Non-pigmented ciliary epithelial cell (primary cell): ENCODE measurements at places on chromosomes 11 and 22.
A peak's percentile ranks its signal among the peaks of the same experiment; 100 is the strongest.

- DNase-seq: no peak
Measured at GRCh38 chr11:23315286-23315685, 455.0 kb upstream of the CCDC179 start.

GRCh38 chr11:102874852-102875251, at the start of gene MMP12:
Gene MMP12, minus strand, starts transcription at chr11:102874982. Its CDS starts 45 bp downstream, at chr11:102874937.
- no peak for DNase-seq

GRCh38 chr22:49546811-49547585, 280.7 kb downstream of the BRD1 start:
- DNase-seq: no peak

DNA sequence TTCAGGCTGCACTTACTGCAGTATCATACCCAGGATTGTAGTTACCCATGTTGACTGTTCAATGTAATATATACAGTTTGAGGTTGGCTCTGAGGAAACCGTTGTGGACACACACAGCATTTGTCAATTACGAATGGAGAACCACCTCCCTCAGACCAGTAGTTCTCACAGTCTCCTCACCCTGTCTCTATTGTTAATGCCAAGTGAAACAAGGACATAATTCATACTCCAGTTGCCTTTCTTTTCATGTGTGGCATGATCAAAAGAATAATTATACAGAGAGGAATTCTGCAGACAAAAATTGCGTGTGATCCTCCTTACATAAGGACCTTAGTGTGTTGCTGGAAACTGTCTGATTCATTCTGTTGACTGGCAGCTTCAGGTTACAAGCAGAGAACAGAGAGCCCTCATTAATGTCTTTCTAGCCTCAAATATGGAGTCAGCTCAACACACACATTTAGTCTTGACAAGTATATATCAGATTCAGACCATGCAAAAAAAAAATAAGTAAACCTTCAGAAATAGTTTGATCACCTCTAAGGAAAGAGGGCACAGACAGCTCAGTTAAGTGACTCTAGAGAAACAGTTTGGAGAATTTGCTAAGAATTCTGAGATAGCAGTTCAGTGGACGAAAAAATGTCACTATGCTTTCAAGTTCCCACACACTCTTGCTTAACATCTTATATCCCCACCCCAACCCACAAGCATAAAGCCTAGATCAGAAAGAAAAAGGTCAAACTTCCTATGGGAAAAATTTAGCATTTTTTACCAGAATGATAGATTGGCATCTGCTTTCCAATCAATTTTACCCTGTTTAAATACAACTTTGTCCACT, 96.1 kb downstream of the MAML2 start:
- no peak for DNase-seq

- DNase-seq: no peak
Measured at GRCh38 chr11:41786087-41786486, 326.6 kb upstream of the LRRC4C start.

DNA sequence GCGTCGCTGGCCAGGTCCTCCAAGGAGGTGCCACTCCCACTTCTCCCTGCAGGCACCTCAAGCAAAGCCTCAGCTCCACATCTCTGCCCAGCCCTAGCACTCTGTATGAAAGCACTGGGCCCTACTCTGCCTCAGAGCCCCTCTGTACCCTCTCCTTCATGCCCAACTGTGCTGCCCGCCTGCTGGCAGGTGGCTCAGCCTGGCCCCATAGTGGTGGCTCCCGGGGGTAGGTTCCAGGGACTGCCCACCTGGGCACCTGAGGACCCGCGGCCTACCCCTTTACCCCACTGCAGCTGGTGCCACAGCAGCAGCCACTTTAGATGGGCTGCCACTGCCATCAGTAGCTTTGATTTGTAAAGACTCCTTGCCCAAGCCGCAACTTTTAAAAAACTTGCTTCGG, 1672.8 kb downstream of the LRRC4C start:
- no peak for DNase-seq

- no peak for DNase-seq
Measured at GRCh38 chr22:50599816-50600455, 657 bp upstream of the MAPK8IP2 start.

DNA sequence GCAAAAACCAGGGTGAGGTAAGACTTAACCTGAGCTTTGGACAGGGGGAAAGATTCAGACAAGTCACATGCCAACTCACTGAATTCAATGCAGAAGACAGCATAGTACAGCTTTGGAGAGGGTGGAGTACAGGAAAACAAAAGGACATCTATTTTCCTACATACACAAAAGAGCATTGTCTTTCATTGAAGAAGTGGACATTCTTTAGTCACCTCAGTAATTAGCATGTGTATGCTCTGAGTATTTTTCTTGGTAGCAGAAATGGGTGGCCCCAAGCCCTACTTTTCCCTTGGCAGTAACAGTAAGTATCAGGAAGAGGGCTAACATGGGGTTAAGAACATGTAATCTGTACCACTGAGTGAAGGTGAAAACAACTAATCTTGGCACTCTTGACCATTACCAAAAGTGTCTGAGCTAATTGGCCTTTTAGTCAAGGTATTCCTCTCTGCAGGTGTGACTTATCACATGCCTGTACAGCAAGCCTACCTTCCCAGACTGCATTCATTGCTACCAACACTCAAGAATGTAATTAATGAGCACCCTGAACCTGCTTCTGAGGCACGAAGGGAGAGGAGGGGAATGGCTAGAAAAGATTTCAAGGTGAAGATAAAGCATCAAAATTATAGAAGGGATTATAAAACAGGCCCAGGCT, 33.9 kb downstream of the SYTL2 start:
- DNase-seq: no peak

DNA sequence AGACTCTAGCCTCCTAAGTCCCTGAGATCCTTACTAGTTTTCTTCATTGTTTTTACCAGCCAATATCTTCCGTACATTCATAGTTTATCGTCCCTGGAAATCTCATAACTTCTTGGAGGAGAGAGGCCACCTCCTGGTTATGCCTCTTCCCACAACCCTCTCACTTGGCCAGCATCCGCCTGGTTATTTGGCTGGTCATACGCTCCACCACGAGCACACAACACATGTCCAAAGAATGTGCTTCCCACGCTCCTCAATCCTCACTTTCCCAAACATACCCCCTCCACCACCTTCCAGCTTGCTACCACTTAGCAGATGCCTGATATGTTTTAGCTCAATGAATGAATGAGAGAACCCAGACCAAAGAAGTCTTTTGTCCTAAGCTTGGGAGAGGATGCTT, 83.5 kb upstream of the EIF3D start:
- peak; percentile 19 for DNase-seq

DNA sequence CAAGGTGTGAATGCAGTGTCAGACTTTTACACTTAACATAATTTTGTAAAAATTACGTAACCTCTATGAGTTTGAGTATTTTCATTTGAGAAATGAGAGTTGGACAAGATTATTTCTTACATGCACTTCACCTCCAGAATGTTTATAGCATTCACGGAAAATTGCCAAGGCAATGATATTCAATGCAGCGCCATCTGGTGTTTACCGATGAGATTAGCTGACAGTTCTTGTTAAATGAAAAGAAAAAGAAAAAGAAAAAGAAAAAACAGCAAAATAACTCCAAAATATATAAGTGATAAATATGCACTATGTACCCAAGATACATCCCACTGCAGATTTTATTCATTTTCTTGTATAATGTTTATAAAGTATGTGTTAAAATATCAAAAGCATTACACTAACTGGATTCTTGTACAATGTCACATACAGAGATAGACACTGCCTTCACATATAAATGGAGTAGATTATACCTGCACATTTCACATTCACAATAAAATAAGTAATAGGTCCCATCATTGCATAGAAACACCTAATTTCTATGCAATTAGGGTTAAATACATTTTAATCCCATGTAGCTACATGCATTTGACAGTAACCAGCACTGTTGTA, 976.3 kb upstream of the FAT3 start:
- DNase-seq: no peak

DNA sequence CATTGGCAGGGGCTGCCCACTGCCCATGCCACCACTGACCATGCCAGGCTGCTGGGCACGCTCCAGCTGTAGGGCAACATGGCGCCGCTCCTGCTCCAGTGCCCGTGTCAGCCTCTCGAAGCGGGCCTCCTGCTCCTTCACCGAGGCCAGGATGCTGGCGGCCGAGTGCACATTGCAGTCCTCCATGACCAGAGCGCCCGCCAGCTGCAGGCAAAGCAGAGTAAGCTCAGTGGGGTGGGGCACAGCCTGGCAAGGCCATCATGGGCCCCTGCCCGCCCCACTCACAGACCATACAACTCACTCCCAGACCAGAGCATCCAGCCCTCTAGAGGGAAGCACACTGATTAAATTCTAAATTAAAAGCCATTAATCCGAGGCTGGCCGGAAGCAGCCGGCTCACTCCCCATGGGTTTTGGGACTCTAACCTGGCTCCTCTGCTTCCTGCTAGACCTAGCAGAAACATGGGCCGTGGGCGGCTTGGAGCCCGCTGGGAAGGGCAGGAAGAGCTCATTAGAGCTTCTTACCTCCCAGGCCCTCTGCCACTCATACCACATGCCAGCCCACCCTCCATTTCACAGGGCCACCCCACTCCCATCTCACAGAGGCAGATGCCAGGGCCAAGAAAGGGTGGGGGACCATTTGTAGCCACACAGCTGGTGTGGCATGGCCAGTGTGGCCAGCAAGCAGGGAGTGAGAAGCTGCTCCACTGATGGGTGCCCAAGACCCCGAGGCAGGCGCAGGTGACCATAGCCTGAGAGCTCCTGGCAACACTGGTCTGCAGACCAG, 25.8 kb downstream of the ARVCF start:
- no peak for DNase-seq

- DNase-seq: no peak
Measured at GRCh38 chr11:1047595-1048156, 11.2 kb upstream of the MUC6 start.

GRCh38 chr22:23649071-23649501, 17.0 kb upstream of the DRICH1 start:
- DNase-seq: no peak

DNA sequence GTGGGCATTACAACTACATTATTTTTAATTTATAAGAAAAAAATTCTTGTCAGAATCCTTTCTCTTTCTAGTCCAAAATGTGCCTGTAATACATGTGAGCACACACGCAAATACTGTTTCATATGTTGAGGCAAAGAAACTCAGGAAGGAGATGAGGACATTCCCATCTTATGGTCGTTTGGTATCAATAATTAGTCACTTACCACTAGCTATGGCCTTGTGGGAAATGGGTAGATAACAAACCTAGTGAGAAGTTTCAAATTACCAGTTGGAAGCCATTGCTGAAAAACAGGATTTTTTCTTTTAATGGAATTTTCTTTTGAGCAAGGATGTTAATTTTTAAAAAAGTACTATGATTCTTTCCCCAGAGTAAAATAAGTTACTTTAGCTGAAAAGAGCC, 25.7 kb downstream of the AMOTL1 start:
- DNase-seq: peak; percentile 69

DNA sequence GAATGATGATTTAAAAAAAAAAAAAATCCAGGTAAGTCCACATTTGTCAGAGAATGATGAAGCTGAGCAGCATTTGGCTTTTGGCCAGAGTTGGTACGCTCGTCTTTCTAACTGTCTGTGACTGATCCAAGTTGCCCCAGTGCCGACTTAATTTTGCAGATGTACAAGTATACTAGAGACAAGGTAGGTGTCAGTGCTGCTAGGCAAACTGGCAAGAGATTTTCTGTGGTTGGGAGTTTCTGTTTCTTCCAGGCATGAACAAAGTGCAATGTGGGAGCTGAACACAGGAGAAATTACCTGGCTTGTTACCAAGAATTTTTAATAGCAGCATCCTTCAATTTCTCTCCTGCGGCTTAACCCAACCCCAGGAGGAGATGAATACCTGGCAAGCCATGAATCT, 307.7 kb downstream of the BUD13 start:
- no peak for DNase-seq

- DNase-seq: no peak
Measured at GRCh38 chr11:15199693-15200092, 85.0 kb downstream of the INSC start.

DNA sequence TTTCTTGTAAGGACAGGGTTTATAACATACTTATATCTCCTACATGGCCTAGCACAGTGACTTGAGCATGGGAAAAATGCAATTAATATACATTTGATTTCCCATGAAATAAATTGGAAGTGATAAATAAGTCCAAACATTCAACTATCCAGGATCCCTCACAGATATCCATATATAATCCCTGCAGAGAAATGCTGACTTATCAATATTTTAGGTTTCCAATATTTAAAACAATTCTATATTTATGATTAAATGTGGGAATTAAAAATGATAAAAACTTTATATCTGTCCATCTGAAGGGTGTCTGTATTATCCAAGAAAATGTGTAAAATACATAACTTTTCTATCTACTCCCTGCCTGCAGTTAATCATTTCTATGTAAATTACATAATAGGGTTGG, 6.3 kb downstream of the OR10A4 start:
- no peak for DNase-seq

- no peak for DNase-seq
Measured at GRCh38 chr11:57491371-57492061, 24.0 kb downstream of the SLC43A1 start.

GRCh38 chr22:31346255-31346732, at the start of gene PATZ1:
Gene PATZ1, minus strand, starts transcription at chr22:31346346. Its CDS starts 744 bp downstream, at chr22:31345602.
- DNase-seq: no peak

- no peak for DNase-seq
Measured at GRCh38 chr11:88402784-88403183, 65.2 kb upstream of the CTSC start.

- no peak for DNase-seq
Measured at GRCh38 chr11:8250981-8251615, 12.6 kb downstream of the LMO1 start.

- DNase-seq: no peak
Measured at GRCh38 chr22:28835630-28836189, 35.3 kb upstream of the XBP1 start.

GRCh38 chr22:49515475-49515874, 312.2 kb downstream of the BRD1 start:
- no peak for DNase-seq

GRCh38 chr11:75576499-75576918, 14.5 kb downstream of the SERPINH1 start:
- DNase-seq: no peak

DNA sequence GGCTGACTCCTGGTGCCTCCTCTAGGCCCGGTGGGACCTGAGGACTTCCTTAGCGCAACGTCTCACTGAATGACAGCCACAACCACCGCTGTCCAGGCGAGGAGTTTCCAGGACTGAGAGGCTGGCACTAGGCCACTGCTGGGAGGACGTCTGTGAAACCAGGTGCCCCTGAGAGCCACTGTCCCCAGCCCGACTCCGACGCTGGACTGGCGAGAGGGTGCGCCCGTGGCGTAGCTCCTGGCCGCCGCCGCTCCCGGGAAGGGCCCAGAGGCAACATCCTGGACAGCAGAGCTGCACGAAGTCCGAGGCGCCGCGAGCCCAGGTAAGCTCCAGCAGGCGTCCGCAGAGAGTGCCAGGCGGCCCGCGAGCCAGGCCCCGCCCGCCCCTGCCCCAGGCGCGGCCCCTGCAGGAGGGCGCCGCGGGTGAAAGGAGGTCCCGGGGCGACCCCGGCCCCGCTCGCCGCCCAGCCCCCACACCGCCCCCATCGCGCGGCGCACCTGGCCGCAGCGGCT, 525 bp downstream of the DGCR2 start:
- DNase-seq: no peak

GRCh38 chr11:126547161-126547560, 191.7 kb downstream of the ST3GAL4 start:
- peak; percentile 15 for DNase-seq
